GM23338 (cell line): ENCODE measurements at places on chromosomes 11 and 22. TPM values are rescaled to one million over a fixed set of nuclear protein-coding genes. Genes with fewer than 3 reads are reported as not detected.

IRAG1 gene
- 2.5 and 2.7 TPM in 2 replicates for total RNA-seq

DNA sequence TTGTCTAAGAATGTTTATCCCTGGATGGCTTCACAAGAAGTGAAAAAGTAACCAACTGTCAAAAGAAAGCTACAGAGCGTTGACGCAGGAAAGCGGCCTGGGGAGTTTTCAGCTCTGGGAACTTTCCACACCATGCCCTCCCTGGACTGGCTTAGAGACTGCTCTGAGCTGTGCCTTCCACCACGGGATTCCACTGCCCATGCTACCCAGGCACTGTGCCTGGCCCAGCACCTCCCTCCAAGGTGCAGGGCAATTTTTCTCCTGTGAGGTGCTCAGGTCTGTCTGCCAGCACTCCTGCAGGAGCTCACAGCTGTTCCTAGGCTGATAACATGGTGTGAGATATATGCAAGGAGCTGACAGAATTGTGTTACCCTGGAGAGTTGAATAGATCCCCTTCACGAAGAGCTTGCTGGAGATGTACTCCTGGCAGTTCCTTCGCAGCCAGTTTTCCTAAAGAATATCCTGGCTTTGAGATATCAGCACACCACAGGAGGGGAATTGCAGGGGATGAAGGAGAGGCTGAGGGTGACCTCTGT, 258.3 kb upstream of the B3GAT1 start:
- no peaks in the 10 kb centered on the region for H3K4me1 ChIP-seq
- H3K27ac ChIP-seq, result no peak overlapping the region
- H3K36me3 ChIP-seq, result no peaks in the 10 kb centered on the region
- no peak overlapping the region for H3K4me3 ChIP-seq
- no peak for DNase-seq

DNA sequence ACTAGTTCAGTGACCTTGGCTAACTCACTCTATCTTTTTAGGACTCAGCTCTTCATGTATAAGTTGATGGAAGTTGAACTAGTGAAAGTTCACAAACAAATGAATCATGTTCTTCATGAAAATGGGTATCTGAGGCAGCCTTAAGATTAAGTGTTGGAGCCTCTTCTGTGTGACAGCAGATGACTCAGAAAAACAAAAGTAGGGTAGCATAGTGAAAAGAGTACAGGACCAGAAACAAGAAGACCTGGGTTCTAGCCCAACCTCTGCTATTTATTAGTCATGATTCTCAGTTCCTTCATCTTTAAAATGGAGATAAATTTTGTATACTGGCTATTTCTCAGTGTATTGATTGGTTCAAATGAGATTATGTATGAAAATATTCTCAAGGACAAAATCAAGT, 60.2 kb downstream of the USP35 start:
- H3K36me3 ChIP-seq, result no peaks in the 10 kb centered on the region
- no peak overlapping the region for H3K27ac ChIP-seq
- DNase-seq, result no peak
- H3K4me3 ChIP-seq, result no peak overlapping the region
- no peaks in the 10 kb centered on the region for H3K27me3 ChIP-seq

MYO18B gene
- total RNA-seq, result 0.27 and 0.45 TPM in 2 replicates

DNA sequence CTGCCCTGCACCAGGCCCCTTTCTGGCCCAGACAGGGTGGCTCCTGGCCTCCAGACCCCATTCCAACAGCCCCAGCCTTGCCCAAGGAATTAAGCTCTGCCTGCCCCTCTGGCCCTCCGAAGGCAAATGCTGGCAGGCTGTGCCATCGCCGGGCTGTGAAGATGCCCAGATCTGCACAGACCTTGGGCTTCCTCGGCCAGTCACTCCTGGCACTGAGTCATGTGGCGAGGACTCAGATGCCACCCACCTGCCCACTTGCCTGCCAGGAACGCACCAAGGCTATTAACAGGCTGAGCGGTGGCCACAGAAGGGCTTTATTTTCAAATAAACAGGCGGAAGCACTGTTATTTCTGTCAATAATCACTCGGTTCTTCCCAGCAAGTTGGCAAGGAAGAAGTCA, 50.3 kb upstream of the TTLL12 start:
- no peak overlapping the region for H3K27ac ChIP-seq
- no peaks in the 10 kb centered on the region for H3K36me3 ChIP-seq
- H3K4me1 ChIP-seq, result no peaks in the 10 kb centered on the region
- DNase-seq, result no peak
- no peak overlapping the region for H3K4me3 ChIP-seq

DNA sequence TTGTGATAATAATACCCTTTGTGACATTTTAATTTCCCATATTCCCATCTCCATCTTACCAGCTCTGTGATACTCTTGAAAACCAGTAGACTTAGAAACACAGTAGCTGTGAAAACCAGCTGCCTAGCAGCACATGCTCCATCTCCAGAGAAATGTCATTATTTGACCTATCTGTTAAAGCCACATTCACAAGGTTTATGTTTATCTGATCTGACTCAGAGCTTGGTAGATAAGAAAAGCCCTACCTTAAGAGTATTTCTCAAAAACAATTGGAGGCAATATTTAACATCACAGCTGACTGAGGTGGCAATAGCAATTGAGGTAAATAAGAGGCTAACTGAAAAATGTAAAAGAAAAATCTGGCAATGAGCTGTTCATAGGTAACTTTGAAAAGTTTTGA, 8.1 kb upstream of the ANO3 start:
- H3K4me3 ChIP-seq, result no peak overlapping the region
- H3K27me3 ChIP-seq, result no peaks in the 10 kb centered on the region
- 0 out of 2 replicates have a peak, but pooled peaks cover 5% of the 10 kb centered on the region for H3K4me1 ChIP-seq

- no peak overlapping the region for H3K4me3 ChIP-seq
- no peaks in the 10 kb centered on the region for H3K36me3 ChIP-seq
- H3K27ac ChIP-seq, result no peak overlapping the region
These were observed 5.6 kb upstream of the SEC14L4 start for GRCh38 chr22:30511109-30511508.
